ENCODE measurements at places on chromosomes 7 and 10.

DNA sequence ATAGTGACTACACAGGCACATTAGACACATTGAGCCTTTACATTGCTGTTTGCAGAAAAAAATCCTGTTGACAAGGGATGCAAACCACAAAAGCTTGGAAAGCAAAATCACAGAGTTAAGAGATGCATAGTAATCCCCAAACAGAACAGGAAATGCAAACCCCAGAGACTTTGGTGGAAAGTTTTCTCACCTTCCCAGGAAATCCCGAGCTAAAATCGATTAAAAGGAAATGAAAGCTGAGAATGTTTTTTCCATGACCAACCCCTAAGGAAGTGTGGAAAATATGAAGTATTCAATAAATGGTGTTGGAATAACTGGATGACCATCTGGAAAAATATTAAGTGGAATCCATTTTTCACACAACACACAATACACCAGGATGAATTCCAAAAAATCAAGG, 598.7 kb downstream of the GRID1 start:
- DNase-seq: no peak

DNA sequence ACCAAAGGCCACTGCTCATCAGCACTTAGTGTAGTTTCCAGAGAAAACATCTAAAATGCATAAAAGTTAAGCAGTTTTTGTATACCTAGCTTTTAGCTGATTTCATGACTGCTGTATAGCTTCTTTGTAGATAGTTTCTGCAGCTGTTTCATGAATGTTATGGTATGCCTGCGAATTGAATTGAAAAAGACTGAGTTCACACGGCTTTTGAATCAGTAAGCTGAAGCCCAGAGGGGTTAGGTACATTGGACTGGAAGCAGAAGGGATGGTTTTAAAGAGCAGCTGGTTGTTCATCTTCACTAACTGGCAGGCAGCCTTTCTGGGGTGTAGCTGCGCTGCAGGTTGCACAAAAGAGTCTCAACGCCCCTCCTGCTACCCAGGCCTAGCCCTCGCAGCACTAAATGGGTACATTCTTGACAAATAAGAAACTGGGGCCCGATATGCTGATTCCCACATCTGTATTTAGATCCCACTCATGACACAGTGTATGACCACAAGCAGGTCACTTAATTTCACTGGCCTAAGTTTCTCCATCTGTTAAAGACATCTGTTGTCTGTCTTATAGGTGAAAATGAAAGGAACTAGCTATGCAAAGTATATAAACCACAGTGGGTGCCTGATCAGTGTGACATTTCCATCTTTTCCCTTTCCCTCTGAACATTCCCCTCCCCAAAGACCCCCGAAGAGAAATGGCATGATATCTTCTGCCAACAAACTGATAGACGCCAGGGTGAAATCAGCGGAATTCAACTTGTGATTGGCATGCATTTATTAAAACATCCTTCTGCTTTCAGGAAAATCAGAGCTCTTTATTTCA, 85.9 kb upstream of the AGBL3 start:
- DNase-seq: no peak

DNA sequence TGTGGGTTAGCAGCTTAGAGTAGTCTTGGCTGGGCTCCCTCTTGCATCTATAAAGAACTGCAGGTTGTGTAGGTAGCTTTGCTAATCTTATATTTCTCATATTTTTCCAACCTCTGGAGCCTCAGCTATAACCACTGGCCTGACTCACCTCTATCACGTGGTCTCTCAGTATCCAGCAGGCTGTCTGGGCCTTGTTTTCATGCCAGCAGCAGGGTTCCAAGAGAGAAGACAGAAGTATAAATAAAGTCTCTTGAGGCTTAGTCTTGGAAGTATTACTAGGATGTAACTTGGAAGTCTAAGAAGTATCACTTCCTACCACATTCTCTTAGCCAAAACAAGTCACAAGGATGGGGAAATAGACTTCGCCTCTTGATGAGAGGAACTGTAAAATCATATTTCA, 73.3 kb downstream of the WIPF3 start:
- no peak for DNase-seq

DNA sequence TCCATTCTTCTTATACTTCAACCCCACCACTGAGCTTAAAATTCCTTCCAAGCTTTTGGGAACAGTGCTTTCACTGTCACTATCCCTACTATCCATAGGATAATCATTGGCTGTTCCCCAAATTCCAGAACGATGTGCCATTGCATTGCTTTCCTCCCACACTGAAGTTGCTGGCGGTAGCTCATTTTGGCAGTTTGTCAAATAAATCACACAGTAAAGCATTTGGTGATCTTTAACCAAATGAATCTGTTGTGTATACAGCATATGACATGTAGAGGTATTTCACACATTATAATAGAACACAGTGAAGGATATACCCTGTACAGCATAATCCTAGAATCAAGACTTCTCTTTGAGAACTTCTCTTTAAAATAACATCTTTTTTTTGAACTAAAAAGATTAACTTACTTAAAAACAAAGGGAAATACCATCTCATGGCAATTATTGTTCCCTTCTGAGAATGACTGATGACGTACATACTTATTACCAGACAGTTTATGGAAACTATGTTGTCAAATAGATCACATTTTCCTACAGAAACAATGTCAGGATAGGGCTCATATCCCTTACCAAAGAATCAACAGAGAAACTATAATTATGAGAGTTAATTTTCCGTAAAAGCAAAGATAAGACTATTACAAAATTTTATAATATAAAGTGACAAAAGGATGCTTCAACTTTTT, 93.6 kb downstream of the CTNNA3 start:
- peak; percentile 4 for DNase-seq

DNA sequence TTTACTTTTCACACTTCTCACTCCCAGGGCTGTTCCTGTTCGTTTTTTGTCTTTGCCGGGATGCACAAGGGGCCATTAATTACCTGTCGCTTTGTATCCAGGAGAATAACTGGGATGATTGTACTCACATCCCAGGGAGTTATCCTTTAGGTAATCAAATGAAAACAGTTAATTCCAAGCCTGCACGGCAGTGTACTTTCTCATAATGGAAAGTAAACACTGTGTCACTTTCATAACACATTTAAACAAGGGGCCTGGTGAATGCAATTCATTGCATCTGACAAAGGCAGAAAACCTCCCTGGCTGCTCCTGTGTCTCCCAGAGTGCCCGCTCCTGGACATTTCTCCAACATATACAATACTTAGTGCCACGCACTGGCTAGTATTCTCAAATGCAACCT, 138.7 kb upstream of the CELF2 start:
- no peak for DNase-seq

DNA sequence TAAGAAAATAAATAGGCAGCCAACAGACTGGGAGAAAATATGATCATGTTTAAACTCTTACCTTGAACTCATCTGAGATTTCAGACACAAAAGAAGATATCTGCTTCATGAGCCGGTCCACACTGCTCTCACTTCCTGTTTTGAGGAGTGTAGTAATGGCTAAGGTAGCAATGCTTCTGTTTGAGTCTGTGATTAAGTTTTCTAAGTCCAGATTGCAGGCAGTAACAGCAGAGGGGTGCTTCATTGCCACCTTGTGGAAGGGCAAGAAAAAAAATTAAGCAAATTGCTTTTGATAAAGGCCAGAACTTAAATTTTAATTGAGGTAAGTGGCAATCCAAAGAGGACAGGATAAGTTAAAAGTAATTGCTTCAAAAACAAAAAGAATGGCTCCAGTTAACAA, 69.1 kb downstream of the MEST start:
- DNase-seq: peak; percentile 57

- DNase-seq: no peak
Measured at GRCh38 chr7:132161976-132162375, 414.3 kb downstream of the PLXNA4 start.

DNA sequence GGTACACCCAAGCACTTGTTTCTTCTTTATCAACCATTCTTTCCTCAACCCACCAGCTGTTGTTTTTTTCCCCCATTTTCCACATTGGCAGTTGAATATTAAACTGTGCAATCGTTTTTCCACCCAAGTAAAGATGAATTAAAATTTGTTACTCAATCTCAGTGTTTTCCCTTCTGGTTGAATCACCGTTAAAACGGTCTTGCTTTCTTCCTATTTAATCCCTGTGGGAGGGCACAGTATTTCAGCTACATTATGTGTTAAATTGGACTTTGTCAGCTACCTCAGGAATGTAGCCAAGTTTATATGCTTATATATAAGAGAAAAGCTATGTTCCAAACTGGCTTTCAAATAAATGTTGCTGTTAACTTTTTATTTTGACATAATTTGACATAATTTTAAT, 19.9 kb downstream of the SLC35G1 start:
- no peak for DNase-seq

DNA sequence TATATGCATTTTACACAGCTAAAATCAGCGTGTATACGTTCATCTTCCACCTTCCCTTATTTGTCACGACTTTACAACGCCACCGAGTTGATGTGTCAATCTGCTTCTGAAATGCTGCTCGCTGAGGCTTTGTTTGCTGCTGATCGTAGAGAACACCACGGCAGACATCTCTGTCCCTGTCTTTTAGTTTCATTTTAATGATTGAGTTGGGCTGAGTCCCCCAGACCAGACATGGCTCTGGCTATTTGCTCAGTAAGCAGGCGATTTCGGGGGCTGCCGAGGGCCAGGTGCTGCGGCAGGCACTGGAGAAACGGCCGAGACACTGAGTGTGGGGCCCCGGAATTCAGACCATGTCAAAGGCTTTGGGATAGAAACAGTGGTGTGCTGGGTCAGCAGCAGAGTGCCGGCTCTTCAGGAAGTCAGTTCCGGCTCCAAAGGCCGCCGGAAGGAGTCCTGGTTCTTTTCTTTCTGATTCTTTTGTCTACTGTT, 5.0 kb downstream of the LRRC27 start:
- no peak for DNase-seq
